ENCODE measurements at places on chromosomes 2 and 18.

- no peak for DNase-seq
These were observed 382.1 kb downstream of the OSR1 start for GRCh38 chr2:18976168-18976961.

- DNase-seq: no peak
These were observed 14.4 kb downstream of the HYCC2 start for GRCh38 chr2:201057087-201057521.

- no peak for DNase-seq
These were observed 56.8 kb upstream of the TTN start for GRCh38 chr2:178863856-178864620.

DNA sequence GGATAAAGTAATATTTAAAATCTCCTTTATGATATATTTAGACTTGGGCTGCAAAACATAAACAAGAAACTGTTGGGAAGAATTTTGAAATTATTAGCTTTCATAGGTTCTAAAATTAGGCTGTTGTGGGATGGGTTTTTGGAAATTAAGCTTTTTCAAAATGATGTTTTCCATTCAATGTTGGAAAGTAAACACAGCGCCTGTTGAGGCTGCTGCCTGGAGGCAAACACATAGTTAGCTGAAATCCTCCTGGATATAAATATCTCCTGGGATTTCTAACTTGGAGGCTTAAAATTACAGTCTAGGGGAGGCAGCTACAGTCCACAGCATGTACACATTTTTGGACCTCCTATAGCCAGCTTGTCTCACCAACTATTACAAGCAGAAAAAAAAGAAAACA is 197.3 kb downstream of the DCC start:
- no peak for DNase-seq

- no peak for DNase-seq
These were observed 135.9 kb downstream of the ABCA12 start for GRCh38 chr2:215002500-215002899.

- no peak for DNase-seq
These were observed 111.6 kb upstream of the SERTAD2 start for GRCh38 chr2:64765160-64765805.

DNA sequence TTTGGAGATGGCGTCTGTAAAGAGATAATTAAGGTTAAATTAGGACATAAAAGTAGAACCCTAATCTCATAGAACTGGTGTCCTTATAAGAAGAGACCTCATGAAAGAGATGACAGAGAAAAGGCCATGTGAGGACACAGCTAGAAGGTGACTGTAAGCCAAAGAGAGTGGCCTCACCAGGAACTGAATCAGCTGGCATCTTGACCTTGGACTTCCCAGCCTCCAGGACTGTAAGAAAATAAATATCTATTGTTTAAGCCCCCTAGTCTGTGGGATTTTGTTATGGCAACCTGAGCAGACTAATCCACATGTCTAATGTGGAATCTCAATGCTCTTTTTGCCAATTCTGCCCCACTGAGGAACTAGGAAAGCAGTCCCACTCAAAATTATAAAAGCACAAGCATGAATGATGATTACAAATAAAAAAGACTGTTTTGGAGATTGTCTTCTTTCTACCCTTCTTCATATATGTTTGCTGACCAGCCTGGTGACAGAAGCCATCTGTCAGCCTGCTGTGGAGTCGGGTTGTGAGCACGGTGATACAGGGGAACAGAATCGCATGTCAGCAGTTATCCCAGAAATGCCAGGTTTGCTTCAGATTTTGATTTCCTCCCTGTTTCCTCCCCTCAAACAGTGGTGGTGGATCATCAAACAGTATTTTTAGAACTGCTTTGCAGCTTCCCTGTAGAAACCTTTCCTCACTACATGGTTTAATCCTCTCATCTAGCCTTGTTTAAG is 54.2 kb downstream of the INPP4A start:
- DNase-seq: no peak

GRCh38 chr2:182894174-182894573 is 27.7 kb upstream of the FRZB start:
- DNase-seq: no peak

DNA sequence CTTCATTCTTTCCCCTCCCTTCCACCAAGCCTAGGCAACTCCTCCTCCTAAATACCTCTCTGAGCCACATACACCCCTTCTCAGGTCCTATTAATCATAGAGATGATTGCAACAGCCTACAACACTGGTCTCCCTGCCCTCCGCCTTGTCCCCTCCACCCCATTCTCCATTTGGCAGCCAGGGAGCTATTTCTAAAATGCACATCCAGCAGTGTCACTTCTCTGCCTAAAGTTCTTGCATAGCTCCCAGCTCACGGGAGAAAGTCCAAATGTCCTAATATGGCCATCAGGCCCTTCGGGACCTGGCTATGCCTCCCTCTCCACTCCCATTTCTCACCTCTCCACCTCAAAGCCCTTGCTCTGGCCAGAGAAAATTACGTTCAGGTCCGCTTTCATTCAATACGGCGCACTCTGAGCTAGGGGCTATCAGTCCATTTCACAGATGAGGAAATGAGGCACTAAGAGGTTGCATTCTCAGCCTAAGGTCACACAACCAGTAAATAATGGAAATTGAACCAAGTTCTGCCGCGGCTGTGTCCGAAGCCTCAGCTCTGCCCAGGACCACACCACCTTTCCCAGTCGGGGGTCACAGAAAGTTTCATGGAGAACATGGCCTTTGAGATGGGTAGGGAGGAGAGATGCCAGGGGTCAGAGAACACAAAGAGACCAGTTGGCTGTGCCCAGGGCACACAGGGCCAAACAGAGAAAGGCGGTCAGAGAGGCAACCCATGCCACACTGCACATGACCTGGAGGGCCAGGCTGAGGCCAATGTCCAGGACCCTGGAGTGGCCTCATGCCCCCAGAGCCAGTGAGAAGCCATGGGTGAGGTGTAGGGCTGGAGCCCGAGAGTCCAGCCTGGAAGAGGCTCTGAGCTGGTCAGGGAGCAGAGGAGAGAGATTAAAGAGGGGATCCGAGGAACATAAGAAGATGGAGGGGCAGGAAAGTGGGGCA is 72.8 kb downstream of the TNS1 start:
- no peak for DNase-seq

DNA sequence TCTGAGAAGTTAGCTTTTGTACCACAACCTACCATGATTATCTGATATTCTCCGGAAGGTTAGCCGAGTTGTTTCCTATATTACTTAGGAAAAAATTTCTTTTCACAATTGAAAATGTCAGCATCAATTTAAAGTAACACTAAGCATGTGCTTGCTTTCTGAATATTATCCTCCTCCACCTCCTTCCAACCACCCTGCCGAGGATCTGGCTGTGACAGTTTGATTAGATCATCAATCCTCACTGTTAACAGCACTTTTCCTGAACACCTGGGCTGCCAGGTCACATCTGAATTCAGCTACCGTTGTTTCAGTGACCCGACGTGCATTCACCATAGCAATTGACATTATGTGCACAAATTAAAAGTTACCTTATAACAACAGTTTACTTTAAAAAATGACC is 207.0 kb downstream of the ZNF407 start:
- DNase-seq: no peak

DNA sequence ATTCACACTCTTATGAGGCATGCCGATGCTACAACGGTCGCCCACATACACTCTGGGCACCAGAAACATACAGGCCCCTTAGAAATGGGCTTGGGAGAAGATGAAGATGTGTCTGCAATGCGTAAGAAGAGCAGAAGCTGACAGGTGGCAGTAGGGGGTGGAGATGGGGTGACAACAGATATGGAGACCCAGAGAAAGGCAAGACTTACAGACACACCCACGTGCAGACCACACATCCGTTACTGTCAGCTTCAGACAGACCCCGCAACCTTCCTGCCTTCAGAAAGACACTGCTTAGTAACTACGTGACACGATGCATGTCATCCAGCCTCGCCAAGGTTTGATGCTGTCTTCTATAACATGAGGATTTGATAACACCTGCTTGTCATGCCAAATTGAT is 89.5 kb downstream of the ZFP36L2 start:
- peak; percentile 85 for DNase-seq

- no peak for DNase-seq
These were observed 407.3 kb upstream of the CDH20 start for GRCh38 chr18:60925892-60926291.

DNA sequence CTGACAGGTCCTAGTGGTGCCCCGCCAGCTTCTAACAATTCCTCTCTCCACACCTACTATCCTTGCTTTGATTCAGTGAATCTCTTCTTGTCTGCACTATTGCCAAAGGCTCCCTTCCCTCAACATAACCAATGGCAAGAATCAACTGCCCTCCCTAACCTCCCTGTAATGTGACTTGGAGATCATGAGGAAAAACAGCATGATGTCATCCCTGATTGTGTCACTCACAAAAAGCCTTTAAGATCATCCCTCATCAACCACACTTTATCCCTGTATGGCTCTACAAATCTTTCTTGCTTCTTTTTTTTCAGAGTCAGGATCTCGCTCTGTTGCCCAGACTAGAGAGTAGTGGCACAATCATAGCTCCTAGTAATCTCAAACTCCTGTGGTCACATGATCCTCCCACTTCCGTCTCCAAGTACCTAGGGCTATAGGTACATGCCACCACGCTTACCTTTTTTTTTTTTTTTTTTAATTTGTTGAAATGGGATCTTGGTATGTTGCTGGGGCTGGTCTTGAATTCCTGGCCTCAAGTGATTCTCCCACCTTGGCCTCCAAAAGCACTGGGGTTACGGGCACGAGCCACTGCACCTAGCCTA is 19.7 kb downstream of the SAP130 start:
- DNase-seq: no peak

DNA sequence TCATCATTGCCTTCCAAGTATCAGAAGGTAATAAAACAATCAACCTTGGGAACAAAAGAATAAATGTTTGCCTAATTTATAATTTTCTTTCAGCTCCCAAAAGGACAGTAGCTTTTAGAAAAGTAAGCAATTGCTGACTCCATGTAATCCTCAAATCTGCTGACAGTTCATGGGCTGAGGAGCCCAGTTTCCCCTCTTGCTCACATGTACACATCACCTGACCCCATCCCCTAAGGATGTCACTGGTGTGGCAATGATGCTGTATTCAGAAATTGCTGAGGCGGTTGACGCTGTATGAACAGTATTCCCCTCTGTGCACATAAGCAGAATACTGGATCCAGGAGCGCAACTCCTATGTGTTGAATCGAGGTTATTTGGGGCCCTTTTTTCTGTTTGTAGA is 56.1 kb upstream of the LYPD1 start:
- no peak for DNase-seq

DNA sequence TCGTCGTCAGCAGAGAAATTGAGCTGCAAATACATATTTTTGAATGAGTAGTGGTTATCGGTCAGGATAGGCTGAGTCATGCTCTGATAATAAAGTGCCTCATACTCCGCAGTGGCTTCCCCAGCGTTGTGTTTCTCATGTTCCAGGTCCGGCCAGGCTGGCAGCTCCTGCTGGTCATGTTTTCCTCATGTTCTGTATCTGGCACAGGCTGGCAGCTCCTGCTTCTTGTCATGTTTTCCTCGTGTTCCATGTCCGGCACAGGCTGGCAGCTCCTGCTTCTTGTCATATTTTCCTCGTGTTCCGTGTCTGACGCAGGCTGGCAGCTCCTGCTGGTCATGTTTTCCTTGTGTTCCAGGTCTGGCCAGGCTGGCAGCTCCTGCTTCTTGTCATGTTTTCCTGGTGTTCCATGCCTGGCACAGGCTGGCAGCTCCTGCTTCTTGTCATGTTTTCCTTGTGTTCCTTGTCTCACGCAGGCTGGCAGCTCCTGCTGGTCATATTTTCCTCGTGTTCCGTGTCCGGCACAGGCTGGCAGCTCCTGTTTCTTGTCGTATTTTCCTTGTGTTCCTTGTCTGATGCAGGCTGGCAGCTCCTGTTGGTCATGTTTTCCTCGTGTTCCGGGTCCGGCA is 148.9 kb downstream of the ATP9B start:
- no peak for DNase-seq

Data from activated gamma-delta T cell treated with Interleukin-2 at 50 U/mL for 16 hours (primary cell).